ENCODE measurements at places on chromosomes 3 and 15.

- DNase-seq, result no peak
These were observed 21.3 kb downstream of the GPR15 start for GRCh38 chr3:98553021-98553563.

GRCh38 chr3:151625086-151625485 lies 108.6 kb upstream of the AADACL2 start:
- DNase-seq, result no peak

DNA sequence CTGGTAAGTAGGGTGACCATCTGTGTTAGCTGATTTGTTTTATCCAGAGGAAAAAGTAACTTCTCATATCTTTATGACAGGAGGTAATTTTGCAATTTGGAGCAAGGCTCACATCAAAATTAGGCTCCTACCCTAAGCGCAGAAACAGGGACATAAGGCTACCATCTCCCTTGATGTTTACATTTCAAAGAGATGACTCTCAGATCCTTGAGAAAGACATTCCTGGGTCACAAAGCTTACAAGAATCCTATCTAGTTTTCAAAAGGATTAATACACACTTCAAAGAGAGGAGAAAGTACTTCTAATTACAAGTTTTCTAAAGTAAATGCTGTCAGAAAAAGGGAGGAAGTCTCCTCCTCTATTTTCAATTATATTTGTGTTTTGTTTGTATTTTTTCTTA lies 7.0 kb downstream of the ZPLD1 start:
- DNase-seq, result no peak

GRCh38 chr15:50109076-50109987 lies 9.7 kb downstream of the ATP8B4 start:
- no peak for DNase-seq

- DNase-seq, result no peak
These were observed 131.5 kb downstream of the SLC9A9 start for GRCh38 chr3:143716731-143717130.

DNA sequence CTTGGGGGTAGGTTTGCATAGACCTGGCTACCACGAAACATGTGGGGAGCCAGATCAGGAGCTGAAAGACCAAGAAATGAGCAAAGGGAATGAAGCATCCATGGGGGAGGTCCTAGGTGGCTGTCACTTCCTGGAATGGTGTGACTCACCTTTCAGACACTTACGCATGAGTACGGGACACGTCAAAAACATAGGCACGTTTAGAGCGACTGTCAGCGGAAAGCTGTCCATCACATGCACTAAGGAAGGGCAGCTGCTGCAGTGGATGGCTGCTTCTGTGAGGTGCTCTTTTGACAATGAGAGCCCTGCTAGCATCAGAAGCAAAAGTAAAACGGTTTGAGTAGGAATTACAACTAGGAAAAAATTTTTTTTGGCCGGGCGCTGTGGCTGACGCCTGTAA lies 244.6 kb upstream of the CCDC54 start:
- no peak for DNase-seq
